Motor neuron (in vitro differentiated cells): ENCODE measurements at places on chromosomes 5 and 9. TPM values are rescaled to one million over a fixed set of nuclear protein-coding genes. Genes with fewer than 3 reads are reported as not detected.
A peak's percentile ranks its signal among the peaks of the same experiment; 100 is the strongest.

- ATAC-seq = peak; percentile 93
Measured at GRCh38 chr5:145811834-145812625, 23.1 kb downstream of the PRELID2 start.

DNA sequence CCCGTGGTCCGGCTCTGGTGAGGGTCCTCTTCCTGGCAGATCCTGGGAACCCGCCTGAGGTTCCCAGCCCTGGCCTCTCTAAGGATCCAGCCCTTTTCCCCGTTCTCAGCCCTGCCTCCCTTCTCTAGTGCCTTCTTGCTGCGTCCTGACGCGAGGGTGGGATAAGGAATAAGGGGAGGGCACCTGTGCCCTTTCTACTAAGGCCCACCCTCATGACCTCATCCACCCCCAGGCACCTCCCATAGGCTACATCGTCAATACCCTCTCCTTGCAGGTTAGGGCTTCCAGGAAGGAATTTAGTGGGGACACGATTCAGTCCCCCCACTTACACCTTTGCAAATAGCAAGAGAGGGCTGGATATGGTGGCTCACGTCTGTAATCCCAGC, 10.7 kb upstream of the DIPK1B start:
- ATAC-seq = no peak

- peak; percentile 8 for ATAC-seq
Measured at GRCh38 chr5:177509991-177510566, 453 bp upstream of the DOK3 start.

- no peak for ATAC-seq
Measured at GRCh38 chr9:113530022-113530635, 66.6 kb downstream of the RGS3 start.

DNA sequence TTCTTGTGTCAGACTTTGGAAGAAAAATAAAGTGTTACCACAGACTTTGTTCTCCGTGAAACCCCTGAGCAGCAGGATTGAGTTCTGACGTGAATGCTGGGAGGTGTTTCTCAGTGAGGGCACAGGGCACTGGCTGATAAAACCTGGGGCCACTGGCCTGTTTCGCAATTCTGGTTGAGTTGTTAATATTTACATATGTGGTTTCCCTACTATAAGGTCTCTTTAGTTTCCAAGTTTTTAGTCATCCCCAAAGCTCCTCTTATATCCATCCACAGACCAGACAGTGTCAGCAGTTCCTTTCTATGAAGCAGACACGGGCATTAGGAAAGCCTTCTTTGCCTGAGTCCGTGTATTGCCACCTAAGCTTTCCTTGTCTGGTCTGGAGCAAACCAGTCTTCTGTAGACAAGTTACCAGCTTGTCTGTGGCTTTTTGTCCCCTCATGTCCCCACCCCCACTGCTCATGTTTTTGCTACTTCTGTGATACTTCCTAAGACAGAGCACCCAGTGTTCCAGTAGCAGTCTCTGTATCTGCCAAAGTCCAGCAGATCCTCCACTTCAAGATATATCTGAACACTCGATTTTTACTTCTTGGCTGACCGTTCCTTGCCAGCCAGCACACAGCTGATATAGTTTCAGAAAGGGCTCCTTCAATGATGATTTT, 42.0 kb downstream of the ACO1 start:
- ATAC-seq = no peak

GRCh38 chr9:137785704-137786161, 91.8 kb upstream of the CACNA1B start:
- peak; percentile 10 for ATAC-seq

GRCh38 chr5:147559749-147560148, 49.9 kb upstream of the DPYSL3 start:
- no peak for ATAC-seq

DNA sequence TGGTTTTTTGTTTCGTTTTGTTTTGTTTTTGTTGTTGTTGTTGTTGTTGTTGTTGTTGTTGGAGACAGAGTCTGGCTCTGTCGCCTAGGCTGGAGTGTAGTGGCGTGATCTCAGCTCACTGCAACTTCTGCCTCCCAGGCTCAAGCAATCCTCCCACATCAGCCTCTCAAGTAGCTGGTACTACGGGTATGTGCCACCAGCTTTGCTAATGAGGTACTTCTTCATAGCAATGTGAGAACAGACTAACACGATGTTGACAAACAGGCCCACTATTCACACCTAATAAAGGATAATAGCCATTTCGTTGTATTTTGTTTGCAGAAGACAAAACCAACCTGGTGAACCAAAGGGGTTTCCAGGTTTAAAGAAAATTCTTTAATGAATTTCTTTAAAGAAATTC, 130.9 kb downstream of the DIRAS2 start:
- no peak for ATAC-seq

DNA sequence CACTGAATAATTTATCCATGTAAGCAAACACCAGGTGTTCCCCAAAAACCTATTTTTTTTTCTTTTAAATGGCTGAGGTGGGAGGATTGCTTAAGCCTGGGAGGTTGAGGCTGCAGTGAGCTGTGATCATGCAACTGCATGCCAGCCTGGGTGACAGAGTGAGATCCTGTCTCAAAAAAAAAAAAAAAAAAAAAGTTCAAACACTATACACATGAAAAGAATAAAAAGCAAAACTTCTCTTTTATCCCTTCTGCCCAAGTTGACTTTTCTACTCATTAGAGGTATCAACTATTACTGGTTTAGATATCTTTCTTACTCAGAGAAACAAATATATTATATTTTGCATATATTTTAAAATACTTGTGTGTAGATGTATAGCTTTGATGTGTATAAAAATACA, 17.8 kb downstream of the DCTN4 start:
- no peak for ATAC-seq

DNA sequence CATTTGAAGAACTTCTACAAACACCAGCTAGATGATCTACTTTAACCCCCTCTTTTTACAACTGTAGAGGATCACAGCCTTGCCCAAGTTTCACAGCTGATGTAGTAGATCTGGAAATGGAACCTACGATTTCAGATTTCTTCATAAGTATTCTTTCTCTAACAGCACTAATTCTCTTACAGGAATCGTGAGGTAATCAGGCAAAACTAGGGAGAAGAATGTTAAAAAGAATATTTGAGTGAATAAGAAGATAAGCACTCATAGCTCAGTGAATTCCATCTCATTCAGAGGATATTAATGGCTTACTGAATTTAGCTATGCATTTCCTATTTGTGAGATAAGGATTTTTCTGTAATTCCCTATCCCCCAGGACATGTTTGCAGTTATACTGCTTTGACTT, 42.1 kb downstream of the NADK2 start:
- no peak for ATAC-seq

- peak; percentile 96 for ATAC-seq
Measured at GRCh38 chr5:142548739-142549275, 137.1 kb downstream of the FGF1 start.

DNA sequence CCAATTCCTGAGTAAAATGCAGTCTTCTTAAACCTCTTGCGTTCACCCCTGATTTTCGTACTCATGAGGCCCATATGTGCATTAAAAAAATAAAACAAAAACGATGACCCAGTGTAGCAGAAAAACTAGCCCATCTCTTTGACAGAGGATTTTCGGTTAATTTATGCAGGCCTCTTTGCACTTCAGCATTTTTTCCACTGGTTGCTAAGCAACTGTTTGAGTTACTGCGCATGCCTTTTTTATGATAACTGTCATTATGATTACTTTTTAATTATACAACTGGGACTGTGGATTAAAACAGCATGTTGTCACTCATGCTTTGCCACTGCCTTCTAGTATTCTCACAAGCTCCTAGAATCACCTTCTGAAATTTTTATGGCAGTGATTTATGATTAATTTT, 165.0 kb downstream of the SMARCA2 start:
- ATAC-seq = peak; percentile 72

The SLC1A3 gene
- total RNA-seq = 12.8 and 14.0 TPM in 2 replicates

The IFNB1 gene
- total RNA-seq = not detected in 2 replicates

The PALM2AKAP2 gene
- total RNA-seq = 20.2 and 23.3 TPM in 2 replicates

The EIF4E1B gene
- total RNA-seq = 0.54 and 0.75 TPM in 2 replicates

The PFN3 gene
- not detected in 2 replicates for total RNA-seq

The HMMR gene
- total RNA-seq = 31.7 and 37.5 TPM in 2 replicates
